ENCODE measurements at places on chromosomes 13 and 19. TPM values are rescaled to one million over a fixed set of nuclear protein-coding genes. Genes with fewer than 3 reads are reported as not detected.

The FFAR3 gene
- not detected for total RNA-seq

GRCh38 chr13:29801102-29801501 is 49.3 kb downstream of the UBL3 start:
- no peaks in the 10 kb centered on the region for H3K27me3 ChIP-seq
- H3K27ac ChIP-seq: no peak overlapping the region
- peaks cover 22% of the 10 kb centered on the region for H3K4me1 ChIP-seq
- no peaks in the 10 kb centered on the region for H3K36me3 ChIP-seq

GRCh38 chr19:7435586-7435985 is 53.2 kb downstream of the PEX11G start:
- H3K36me3 ChIP-seq: peaks cover 8% of the 10 kb centered on the region
- H3K27ac ChIP-seq: no peak overlapping the region
- H3K27me3 ChIP-seq: no peaks in the 10 kb centered on the region
- no peak overlapping the region for H3K4me3 ChIP-seq
- no peaks in the 10 kb centered on the region for H3K4me1 ChIP-seq

GRCh38 chr13:21033856-21034602 is 27.4 kb downstream of the LATS2 start:
- H3K36me3 ChIP-seq: no peaks in the 10 kb centered on the region
- H3K4me3 ChIP-seq: peak overlapping the region; percentile 43
- peaks cover 87% of the 10 kb centered on the region for H3K4me1 ChIP-seq
- peak overlapping the region; percentile 89 for H3K27ac ChIP-seq

The PEPD gene
- 30.0 TPM for total RNA-seq

DNA sequence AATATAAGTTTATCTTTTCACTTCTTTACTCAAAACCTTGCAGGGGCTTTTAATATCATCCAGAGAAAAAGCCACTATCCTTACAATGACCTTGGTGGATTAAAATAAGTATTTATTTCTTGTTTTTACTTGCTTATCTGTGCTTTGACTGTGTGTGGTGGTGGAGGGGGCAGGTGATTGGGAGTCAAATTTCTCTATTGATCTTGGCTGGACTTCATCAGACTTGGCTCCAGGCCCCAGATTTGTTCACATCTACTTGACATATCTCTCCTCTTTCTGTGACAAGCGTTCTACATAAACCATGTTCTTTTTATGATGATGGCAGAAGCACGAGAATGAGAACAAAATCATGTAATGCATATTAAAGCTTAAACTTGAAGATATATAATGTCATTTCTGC is 670.8 kb downstream of the PCDH17 start:
- no peaks in the 10 kb centered on the region for H3K4me1 ChIP-seq
- no peak overlapping the region for H3K27ac ChIP-seq
- no peak overlapping the region for H3K4me3 ChIP-seq
- no peak for DNase-seq

GRCh38 chr19:752652-753517 is 2.0 kb downstream of the MISP start:
- H3K27me3 ChIP-seq: peaks cover 21% of the 10 kb centered on the region
- H3K27ac ChIP-seq: peak overlapping the region; percentile 27
- H3K4me3 ChIP-seq: no peak overlapping the region

DNA sequence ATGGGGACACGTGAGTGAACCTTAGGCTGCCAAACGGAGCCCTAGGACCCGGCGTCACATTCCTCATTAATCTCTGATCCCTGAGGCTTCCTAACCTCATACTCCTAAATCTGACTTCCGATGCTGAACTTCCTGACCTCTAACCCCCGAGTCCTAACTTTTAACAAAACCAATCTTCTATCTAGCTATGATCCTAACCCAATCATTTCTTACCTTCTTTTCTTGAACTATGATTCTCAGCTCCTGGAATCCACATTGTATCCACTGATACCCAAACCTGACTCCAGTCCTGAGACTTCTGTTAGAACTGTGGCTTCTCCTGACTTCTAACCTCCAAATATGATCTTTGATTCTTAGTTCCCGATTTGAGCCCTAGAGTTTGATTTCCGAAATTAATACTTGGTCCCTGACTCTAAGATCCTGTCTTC is 447 bp downstream of the NFKBIB start:
- H3K4me1 ChIP-seq: peaks cover 39% of the 10 kb centered on the region
- H3K27ac ChIP-seq: peak overlapping the region; percentile 92
- H3K27me3 ChIP-seq: no peaks in the 10 kb centered on the region
- H3K4me3 ChIP-seq: peak overlapping the region; percentile 94

DNA sequence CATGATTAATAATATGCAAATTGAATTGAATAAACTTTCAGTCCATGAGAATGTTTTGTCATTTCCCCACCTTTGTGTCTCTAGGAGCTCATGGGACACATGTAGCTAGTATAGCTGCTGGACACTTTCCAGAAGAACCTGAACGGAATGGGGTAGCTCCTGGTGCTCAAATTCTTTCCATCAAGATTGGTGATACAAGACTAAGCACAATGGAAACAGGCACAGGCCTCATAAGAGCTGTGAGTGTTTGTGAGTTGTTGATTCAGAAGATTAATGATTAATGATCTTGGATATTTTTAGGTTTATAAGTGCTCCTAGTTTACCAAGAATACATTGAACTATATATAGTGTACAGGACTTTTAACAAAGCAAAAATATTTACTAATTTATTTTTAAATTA is 30.1 kb downstream of the TPP2 start:
- DNase-seq: no peak
- H3K4me3 ChIP-seq: no peak overlapping the region
- H3K4me1 ChIP-seq: no peaks in the 10 kb centered on the region
- peaks cover 85% of the 10 kb centered on the region for H3K36me3 ChIP-seq

- no peak overlapping the region for H3K4me3 ChIP-seq
- no peaks in the 10 kb centered on the region for H3K27me3 ChIP-seq
- no peaks in the 10 kb centered on the region for H3K36me3 ChIP-seq
- no peak overlapping the region for H3K27ac ChIP-seq
- DNase-seq: no peak
Observed at GRCh38 chr19:31938675-31939074, 406.7 kb upstream of the ZNF507 start.

The UQCR11 gene
- 942 TPM for total RNA-seq

The PPP5C gene
- 70.8 TPM for total RNA-seq

The PSG1 gene
- total RNA-seq: not detected

The CCDC106 gene
- total RNA-seq: 14.6 TPM

GRCh38 chr19:3881272-3882040 is 971 bp downstream of the ATCAY start:
- H3K4me1 ChIP-seq: no peaks in the 10 kb centered on the region
- no peak for DNase-seq
- peaks cover 77% of the 10 kb centered on the region for H3K27me3 ChIP-seq

DNA sequence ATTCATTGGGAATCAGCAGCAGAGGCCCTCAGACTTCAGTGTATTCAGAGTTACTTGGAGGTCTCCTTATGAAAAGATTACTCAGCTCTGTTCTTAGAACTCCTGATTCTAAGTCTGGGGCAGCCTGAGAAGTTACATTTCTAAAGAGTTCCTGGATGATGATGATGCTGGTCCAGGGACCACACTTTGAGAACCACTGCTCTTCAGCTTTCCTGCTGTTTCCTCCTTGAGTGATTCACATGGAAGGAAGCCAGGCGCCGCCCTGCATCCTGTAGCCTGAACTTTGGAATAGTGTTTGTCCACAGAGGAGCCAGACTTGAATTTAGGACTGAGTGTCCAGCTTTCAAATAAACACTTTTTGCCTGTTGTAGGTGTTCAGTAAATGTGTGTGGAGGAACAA is 2.9 kb downstream of the CEBPG start:
- H3K4me1 ChIP-seq: peaks cover 60% of the 10 kb centered on the region
- H3K36me3 ChIP-seq: peaks cover 16% of the 10 kb centered on the region
- DNase-seq: peak; percentile 80
- H3K27ac ChIP-seq: peak overlapping the region; percentile 95
- H3K4me3 ChIP-seq: no peak overlapping the region
- H3K27me3 ChIP-seq: no peaks in the 10 kb centered on the region

The ZNF432 gene
- 7.8 TPM for total RNA-seq

GRCh38 chr13:36475468-36475867 is 43.2 kb downstream of the CCNA1 start:
- H3K27me3 ChIP-seq: no peaks in the 10 kb centered on the region
- no peaks in the 10 kb centered on the region for H3K4me1 ChIP-seq
- H3K27ac ChIP-seq: no peak overlapping the region
- no peak for DNase-seq
- H3K4me3 ChIP-seq: no peak overlapping the region

DNA sequence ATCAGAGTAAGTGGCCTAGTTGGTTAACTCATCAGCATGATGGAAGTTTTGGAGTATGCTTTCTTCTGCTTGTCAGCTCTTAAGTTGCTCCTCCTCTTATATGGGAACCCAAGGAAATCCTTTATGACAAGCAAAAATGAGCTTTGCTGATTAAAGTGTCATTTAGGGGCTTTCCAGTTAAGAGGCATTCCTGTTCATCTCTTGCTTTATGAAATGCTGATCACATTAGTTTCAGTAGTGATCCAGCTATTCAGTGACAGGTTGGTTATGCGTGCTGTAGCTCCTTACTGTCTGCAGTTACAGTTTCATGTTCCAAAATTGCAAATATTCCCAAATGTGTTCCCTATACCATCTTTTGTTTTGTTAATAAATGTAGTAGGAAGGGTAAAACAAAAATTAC is 146.6 kb downstream of the CDK8 start:
- no peak overlapping the region for H3K27ac ChIP-seq
- no peak for DNase-seq
- no peaks in the 10 kb centered on the region for H3K4me1 ChIP-seq
- H3K36me3 ChIP-seq: peaks cover 50% of the 10 kb centered on the region
- no peak overlapping the region for H3K4me3 ChIP-seq

The ODAD3 gene
- total RNA-seq: 0.77 TPM

The CYP4F12 gene
- 3.3 TPM for total RNA-seq

DNA sequence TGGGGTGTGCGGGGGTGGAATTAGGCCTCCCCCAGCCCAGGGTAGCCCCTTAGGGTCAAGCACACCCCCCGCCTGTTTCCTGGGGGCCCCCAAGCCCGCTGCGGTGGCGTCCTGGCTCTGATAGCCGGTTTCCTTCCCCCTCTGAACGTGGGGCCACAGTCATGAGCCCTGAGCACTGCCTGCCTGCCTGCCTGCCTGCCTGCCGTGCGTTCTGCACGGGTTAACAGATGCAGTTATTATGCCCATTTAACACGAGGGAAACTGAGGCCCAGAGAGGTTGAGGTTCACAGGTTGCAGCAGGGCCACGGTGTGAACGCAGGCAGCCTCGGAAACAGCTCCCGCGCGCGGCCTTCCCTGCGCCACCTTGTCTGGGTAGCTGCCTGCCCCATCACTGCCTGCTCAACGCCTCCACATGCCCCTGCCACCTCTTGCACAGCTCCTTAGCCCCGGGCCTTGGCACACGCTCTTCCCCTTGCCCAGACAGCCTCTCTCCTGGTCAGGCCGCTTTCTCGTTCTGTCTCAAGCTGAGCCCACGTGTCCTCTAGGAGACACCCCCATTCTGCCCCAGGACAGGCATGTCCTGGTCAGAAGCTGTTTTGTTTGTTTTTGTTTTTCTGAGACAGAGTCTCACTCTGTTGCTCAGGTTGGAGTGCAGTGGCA is 1.2 kb upstream of the GAMT start:
- H3K4me1 ChIP-seq: peaks cover 41% of the 10 kb centered on the region
- no peak overlapping the region for H3K27ac ChIP-seq
- H3K36me3 ChIP-seq: no peaks in the 10 kb centered on the region
- no peak overlapping the region for H3K4me3 ChIP-seq

The ZNF44 gene
- total RNA-seq: 7.8 TPM

DNA sequence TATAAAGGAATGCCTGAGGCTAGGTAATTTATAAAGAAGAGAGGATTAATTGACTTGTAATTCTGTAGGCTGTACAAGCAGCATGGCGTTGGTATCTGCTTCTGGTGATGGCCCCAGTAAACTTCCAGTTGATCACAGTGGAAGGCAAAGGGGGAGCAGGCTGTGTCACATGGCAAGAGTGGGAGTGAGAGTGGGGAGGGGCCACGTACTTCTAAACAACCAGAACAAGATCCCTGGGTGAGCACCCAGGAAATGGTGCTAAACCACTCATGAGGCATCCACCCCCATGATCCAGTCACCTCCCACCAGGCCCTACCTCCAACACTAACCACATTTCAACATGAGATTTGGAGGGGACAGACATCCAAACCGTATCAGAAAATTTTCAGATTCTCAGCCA is 3.0 kb upstream of the RNF113B start:
- no peak overlapping the region for H3K27ac ChIP-seq
- H3K27me3 ChIP-seq: no peaks in the 10 kb centered on the region
- no peaks in the 10 kb centered on the region for H3K4me1 ChIP-seq
- peaks cover 8% of the 10 kb centered on the region for H3K36me3 ChIP-seq
- DNase-seq: no peak
- H3K4me3 ChIP-seq: no peak overlapping the region

DNA sequence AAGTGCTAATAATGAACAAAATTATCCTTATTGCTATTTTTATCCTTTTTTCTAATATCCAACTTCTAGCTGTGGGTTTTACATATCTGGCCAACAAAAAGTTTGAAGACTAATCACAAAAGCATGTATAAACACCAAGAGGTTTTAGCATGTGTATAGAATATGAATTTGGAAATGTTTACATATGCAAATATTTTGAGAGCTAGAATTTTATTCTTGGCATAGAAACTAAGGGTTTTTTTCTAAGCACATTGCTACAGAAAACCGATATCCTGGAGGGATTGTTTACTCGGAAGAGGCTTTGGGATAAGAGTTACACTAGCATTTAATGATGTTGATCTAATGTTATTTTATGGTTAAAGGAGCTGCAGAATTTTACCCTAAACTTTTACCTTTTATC is 392.1 kb downstream of the EFNB2 start:
- no peak overlapping the region for H3K27ac ChIP-seq
- no peak for DNase-seq
- H3K27me3 ChIP-seq: no peaks in the 10 kb centered on the region
- no peaks in the 10 kb centered on the region for H3K36me3 ChIP-seq

GRCh38 chr13:102198418-102199311 is 203.2 kb downstream of the FGF14 start:
- no peaks in the 10 kb centered on the region for H3K27me3 ChIP-seq
- no peak for DNase-seq
- peak overlapping the region; percentile 1 for H3K27ac ChIP-seq
- no peak overlapping the region for H3K4me3 ChIP-seq
- no peaks in the 10 kb centered on the region for H3K36me3 ChIP-seq

- H3K4me3 ChIP-seq: no peak overlapping the region
- H3K36me3 ChIP-seq: no peaks in the 10 kb centered on the region
- H3K4me1 ChIP-seq: no peaks in the 10 kb centered on the region
- no peak overlapping the region for H3K27ac ChIP-seq
Observed at GRCh38 chr13:67771106-67771505, 541.0 kb upstream of the PCDH9 start.

The STOML3 gene
- not detected for total RNA-seq

DNA sequence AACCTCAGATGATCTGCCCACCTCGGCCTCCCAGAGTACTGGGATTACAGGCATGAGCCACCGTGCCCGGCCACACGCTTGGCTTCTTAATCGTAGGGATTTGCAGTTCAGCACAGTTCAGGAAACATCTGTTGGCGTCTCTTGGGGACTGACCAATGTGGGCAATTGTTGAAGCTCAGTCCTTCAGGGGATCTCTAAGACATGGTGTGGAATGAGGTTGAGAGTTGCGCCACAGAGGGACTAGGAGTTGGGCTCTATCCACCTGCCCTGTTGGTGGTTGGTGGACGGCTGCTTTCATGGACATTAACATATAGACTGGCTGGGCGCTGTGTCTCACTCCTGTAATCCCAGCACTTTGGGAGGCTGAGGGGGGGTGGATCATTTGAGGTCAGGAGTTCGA is 37.3 kb upstream of the SIN3B start:
- no peaks in the 10 kb centered on the region for H3K27me3 ChIP-seq
- H3K36me3 ChIP-seq: peaks cover 4% of the 10 kb centered on the region
- H3K4me3 ChIP-seq: no peak overlapping the region
- DNase-seq: no peak
